Caki2 (cell line): ENCODE measurements at places on chromosomes 7 and 10. TPM values are rescaled to one million over a fixed set of nuclear protein-coding genes. Genes with fewer than 3 reads are reported as not detected.

- DNase-seq, result peak; percentile 81
Observed at GRCh38 chr10:112658900-112659638, 212.1 kb downstream of the VTI1A start.

DNA sequence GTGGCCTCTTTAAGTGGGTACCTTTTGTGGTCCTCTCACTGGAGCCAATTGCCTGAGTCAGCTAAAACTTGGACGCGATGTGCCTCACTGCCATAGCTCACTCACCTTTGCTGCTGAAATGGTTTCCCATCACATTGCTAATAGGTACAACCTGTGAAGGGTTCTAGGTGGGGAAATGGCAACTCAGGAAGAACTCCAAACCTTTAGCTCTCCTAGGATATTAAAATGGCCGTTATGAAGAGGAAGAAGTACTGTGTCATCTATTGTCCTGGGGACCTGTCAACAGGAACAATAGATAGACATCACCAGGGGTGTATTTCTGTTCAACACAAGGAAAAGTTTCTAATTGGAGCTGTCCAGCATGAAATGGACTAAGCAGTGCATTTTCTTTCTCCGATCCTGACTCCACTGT, 1.2 kb upstream of the ZNF655 start:
- no peak for DNase-seq

GRCh38 chr7:45636733-45637132, 62.6 kb downstream of the ADCY1 start:
- no peak for DNase-seq

DNA sequence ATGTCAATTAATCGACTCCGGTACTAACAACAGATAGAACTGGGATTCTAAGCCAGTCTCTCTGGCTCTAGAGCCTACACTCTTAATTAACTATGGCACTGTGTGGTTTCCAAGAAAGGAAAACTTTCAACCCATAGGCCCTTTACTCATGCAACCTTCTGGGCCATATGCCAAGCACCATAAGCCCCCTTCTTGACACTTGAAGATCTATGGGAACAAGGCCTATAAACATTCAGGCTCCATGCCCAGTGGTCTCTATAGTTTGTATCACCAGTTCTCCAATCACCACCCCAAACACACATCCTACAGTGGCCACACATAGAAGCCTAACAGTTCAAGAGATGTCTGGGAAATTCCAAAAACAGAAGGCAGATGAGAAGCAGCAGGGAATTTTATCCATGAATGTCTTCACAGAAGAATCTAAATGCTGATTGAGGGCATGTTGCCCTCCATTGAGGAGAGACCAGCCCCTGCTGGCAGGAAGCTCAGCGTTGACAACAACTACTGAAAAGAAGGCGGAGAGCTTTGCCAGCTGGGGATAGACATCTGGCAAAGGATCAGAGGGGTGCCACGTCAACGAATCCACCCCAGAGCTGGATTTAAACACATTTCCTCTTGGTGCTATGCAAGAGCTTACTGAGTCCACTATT, 64.4 kb downstream of the GRM3 start:
- no peak for DNase-seq

DNA sequence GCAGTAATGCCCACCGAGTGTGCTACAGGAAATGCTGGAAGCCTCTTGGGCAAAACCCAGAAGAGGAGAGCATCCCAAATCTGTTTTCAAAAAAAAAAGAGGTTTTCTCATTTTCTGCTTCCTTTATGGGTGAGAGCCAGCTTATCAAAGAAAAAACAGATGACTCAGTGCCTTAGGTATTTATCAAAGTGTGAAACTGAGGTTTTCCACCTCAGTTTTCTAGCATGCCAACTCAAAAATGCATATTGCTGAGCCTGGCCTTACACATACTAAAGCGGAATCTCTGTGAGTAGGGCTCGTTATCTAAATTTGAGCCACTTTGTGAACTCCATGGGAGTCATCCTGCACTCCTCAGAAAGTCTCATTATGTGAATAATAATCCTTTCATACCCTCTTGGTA, 705.1 kb downstream of the SUGCT start:
- peak; percentile 61 for DNase-seq

DNA sequence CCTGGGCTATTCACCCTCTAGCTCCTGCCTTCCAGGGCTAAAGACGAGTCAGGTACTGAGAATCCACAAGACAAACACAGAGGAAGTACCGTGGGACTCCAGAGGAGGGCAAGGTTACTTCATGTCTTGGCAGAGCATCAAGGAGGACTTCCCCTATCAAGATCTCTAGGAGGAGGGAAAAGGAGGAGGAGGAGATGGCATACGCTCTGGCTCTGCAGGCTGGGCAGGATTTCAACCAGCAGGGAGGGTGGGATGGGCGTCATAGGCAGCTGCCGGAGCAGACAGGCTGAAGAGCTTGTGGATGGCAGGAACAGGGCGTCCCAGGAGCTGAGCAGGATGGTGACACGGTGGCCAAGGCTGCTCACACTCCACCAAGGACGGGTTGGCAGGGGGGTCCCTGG, 21.3 kb downstream of the MDH2 start:
- DNase-seq, result peak; percentile 92

- no peak for DNase-seq
Observed at GRCh38 chr10:3395041-3395440, 222.5 kb upstream of the PITRM1 start.

DNA sequence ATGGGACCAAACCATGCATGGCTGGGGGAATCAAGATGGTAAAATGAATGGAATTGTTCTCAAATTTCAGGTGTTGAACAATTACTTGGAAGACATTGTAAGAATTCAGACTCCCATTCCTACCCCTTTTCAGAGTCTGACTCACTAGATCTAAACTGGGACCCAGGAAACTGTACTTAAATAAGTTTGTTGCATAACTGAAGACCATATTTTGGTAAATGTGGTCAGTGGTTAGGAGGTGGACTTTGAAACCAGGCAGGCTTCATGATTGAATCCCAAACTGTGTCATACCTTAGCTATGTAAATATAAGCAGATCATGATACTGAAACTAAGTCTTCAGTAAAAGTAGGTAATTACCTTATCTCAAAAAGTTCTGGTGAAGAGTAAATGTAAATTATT, 41.7 kb downstream of the ZWINT start:
- peak; percentile 38 for DNase-seq

The ELMO1 gene
- 0.03 TPM in 1 of 2 replicates, not detected in the other for total RNA-seq

The ZC3HAV1L gene
- 14.2 and 25.1 TPM in 2 replicates for total RNA-seq
